ENCODE measurements at places on chromosomes 5 and 9.

DNA sequence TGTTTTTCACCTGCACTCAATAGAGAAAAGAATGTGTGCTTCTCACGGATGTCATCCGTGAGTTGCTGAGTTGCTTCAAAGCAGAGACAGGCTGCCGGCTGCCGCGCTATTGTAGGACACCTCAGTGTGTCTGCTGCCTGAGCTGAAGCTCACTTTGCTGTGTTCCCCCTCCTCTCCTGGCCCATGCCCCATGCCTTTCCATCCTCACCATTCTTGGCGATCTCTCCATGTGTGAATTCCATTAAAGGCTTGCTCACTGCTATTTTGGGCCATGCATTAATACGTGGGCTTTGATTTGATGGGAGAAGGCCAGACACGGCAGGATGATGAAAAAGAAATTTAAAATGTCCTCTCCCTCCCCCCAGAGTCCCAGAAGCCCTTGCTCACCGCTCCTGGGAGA lies 14.5 kb downstream of the ADAM19 start:
- DNase-seq: no peak

GRCh38 chr5:51027271-51027670 lies 356.0 kb upstream of the ISL1 start:
- no peak for DNase-seq

- DNase-seq: no peak
These were observed 26.1 kb upstream of the KCNV2 start for GRCh38 chr9:2691212-2691611.

DNA sequence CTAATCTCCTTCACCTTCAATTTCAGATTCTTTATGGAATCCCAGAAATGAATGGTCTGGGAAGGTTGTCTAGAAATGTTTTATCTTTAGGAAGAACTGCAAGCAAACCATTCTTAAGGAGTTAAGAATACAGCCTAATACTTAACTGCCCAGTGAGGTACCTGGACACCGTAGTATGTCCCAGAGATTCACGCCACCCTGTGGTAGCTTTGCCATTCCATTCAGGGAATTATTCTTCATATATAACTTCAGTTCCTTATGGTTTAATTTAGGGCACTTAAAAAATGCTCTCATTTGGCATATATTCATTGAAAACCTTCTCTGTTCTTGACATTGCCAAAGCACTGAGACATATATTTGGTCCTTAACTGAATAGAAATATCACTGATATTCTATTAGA lies 49.7 kb downstream of the ACTBL2 start:
- no peak for DNase-seq

- DNase-seq: no peak
These were observed 141.9 kb downstream of the PBX3 start for GRCh38 chr9:125889112-125889475.

GRCh38 chr5:65986796-65987195 lies 60.4 kb downstream of the ERBIN start:
- no peak for DNase-seq

- no peak for DNase-seq
These were observed 29.7 kb upstream of the CER1 start for GRCh38 chr9:14752271-14752670.

GRCh38 chr5:18105449-18105848 lies 471.2 kb downstream of the TAF11L14 start:
- DNase-seq: no peak

DNA sequence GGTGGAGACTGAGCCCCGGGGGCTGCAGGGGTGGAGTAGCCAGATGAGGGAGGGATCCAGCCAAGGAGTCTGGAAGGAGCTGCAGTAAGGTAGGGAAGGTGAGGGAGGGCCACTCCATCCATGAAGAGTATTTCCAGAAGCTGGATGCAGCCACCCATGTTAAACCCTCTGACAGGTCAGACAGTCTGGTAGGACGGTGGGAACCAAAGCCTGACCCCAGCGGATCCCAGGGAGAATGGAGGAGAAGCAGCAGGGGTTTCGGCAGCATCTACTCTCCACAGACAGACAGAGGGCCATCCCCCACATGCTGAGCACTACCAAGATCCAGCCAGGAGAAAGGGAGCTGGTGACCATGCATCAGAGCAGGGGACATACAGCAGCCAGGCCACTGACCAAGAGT lies 22.5 kb upstream of the S1PR3 start:
- DNase-seq: no peak

- DNase-seq: no peak
These were observed 937 bp downstream of the TMOD1 start for GRCh38 chr9:97502222-97502983.

- DNase-seq: no peak
These were observed 15.4 kb downstream of the IL9 start for GRCh38 chr5:135880278-135880677.

DNA sequence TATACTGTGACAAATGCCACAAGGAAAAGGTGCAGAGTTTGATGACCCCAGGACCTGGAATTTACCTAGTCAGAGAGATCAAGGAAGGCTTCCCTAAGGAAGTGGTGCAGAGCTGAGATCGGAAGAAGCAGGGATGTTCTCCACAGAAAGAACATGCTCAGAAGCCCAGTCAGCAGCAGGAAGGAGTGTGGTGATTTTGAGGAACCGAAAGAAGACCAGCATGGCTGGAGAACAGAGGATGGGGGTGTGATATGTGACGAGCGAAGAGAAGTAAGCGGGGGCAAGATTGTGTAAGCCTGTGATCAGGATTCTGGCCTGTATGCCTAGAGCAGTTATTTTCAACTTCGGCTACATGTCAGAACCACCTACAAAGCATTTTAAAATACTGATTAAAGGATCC lies 18.7 kb upstream of the PIK3R1 start:
- DNase-seq: no peak

DNA sequence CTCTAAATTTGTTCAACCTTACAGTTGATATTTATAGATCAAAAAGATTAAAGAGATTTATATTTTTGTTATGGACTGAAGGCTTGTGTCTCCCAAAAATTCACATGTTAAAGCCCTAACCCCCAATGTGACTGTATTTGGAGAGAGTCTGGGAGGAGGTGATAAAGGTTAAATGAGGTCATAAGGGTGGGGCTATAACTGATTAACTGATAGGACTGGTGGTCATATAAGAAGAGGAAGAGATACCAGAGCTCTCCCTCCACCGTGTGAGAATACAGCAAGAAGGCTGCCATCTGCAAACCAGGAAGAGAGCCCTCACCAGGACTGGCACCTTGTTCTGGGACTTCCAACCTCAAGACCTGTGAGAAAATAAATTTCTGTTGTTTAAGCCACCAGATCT lies 264.3 kb downstream of the ENC1 start:
- DNase-seq: no peak

- DNase-seq: no peak
These were observed 91.9 kb upstream of the ITGA2 start for GRCh38 chr5:52897238-52897614.

GRCh38 chr9:136722093-136722968 lies 10.0 kb downstream of the DIPK1B start:
- no peak for DNase-seq

DNA sequence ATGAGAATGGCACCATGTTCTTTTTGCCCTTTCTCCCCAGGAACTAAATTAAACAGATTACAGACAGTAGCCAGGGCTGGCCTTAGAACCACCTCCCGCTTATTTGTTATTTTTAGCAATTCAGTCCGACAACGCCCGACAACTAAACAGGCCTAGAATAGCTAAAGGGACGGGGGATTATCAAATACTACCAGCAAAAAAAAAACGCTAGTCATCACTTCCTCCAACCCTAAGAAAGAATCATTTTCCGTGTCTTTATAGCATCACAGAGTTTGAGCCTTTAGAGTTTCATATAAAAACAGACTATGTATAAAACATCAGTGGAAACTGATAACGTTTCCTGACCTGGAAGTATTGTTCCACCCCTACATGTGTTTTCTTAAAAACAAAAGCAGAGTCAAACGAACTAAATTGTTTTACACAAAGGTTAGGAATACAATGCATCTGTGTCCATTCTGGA lies 35.3 kb downstream of the PFDN1 start:
- DNase-seq: no peak

DNA sequence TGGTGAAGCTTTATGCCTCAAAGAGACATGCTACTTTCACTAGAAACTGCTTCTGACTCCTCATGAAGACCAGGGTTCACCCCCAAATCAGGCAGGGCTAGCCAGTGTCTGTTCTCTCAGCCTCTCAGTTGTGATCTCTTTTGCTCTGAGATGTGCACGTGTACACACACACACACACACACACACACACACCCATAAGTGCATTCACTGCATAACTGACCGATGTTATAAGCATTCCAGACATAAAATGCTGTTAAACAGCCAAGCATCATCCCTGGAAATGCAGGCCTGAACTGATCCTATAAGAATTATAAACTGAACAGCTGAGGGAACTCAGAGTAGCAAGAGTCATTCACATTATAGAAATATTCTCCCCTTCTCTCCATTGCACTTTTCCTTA lies 85.0 kb downstream of the FSTL4 start:
- DNase-seq: no peak

Measured in activated T-cell treated with anti-CD3 and anti-CD28 coated beads for 24 hours (primary cell).